ENCODE measurements at places on chromosomes 2 and 18.

DNA sequence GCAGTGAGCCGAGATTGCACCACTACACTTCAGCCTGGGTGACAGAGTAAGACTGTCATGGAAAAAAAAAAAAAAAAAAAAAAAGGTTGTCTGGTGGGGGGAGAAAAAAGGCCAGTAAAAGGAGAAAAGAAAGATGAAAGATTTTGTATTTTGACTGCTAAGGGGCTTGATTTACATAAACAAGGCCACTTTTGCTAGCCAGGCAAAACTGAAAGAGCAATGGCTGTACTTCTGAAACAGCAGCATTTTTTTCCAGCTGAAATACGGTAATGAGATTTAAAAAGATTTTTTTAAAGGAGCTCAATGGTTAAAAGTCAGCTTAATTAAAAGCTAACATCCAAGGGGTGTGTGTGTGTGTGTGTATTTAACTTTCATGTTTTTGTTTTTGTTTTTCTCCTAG, 11.3 kb upstream of the OXER1 start:
- no peak for DNase-seq

GRCh38 chr2:200619279-200619678, 33.5 kb downstream of the AOX1 start:
- DNase-seq = no peak

DNA sequence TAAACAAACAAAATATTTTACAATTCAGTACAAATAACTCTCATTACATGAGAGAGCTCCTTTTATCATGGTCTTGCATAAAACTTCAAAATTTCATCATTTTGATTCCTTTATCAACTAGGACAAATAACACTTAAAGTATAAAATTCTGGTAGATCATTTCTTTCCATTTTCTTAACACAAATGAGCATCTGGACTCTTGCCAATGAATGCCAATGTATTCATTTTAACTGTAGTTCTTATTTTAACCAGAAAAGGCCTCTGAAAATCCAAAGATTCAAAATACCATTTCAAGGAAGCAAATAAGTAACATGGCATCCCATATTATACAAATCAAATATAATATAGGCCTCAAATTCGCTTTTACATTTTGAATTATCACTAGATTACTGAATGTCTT, 13.8 kb upstream of the POU3F3 start:
- no peak for DNase-seq

DNA sequence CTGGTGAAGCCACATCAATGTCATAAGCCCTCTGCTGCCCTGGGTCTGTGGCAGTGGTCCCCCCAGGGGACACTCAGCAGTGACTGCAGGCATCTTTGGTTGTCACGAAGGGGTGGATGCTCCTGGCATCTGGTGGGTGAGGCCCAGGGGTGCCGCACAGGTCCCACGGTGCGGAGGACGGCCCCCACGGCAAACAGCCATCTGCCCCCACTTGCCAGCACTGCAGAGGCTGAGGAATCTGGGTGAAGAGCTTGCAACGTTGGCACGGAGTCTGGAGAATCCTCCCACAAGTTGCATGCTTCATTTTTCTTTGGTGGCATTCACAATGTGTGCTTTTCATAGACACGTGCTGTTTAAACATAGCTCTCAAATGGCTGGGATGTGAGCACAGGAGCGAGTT, 105.1 kb upstream of the PXDN start:
- DNase-seq = no peak

GRCh38 chr18:51011709-51012108, 18.3 kb upstream of the SMAD4 start:
- DNase-seq = no peak

DNA sequence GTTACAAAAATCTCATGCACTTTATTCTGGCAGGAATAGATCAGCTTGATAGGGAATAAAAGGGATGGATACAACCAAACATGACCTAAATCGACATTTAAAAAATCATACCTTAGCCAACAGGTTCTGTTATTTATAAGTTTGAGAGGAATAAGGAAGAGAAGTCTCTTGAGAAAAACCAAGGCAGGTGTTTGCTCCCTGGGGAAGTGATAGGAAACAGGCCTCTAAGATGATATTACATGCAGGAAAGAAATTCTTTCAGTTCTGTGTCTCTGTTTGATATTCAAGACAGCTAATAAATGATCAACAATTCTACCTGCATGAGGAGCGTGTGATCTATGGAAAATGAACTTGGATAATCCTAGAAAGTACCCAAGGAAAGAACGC, 184.8 kb upstream of the ZEB2 start:
- DNase-seq = no peak

DNA sequence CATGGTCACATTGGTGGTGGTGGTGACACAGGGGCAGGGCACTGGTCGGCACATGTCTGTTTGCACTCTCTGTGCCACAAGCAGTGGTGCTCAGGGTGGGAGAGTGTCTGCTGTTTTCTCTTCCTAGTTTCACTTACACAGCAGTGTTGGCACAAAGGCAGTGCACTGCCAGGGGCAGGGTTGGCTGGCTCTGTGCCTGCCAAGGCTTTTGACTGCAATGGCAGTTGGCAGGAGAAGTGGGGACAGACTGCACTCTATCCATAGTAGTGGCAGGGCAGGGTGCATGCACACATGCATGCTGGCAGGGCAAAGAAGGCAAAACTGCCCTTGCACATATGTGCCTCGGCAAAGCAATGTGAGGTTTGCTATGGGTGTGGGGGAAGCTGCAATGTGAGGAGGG, 635.9 kb downstream of the SUCLG1 start:
- no peak for DNase-seq

GRCh38 chr2:29309090-29310029, 194.1 kb downstream of the CLIP4 start:
- DNase-seq = peak; percentile 72

DNA sequence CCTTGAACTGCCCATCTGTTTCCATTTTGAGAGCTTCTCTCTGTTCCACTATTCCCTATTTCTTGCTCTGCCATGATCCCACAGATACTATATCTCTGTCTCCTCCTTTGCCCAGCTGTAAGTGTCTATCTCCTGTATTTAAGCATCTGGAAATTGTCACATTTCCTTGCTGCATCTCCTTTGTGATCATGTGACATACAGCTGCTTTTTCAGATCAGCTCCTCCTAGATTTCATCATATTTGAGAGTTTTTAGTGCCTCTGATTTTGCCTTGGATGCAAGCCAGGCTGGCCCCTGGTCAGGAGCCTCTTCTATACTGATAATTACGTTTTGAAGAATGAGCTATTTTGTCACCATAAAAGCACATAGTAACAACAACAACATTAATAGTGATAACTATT, 131.7 kb upstream of the TNP1 start:
- DNase-seq = no peak

DNA sequence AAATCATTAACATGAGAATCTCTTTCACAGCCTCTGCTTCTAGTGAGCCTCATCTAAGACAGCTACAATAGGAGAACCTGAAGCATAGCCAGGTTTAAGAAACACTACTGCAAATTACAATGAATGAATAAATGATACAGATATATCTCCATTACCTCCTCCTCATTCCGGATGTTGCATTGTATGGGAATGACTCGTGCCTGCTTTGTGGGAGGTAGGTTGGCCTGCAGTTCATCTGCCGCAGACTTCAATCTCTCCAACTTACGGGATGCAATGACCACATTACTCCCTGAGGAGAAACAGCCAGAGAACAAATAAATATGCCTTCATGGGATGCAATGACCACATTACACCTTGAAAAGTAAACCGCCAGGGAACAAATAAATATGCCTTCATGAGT, 15.4 kb downstream of the PECR start:
- DNase-seq = no peak

- peak; percentile 69 for DNase-seq
These were observed 36.0 kb downstream of the RBMS1 start for GRCh38 chr2:160457588-160457987.

DNA sequence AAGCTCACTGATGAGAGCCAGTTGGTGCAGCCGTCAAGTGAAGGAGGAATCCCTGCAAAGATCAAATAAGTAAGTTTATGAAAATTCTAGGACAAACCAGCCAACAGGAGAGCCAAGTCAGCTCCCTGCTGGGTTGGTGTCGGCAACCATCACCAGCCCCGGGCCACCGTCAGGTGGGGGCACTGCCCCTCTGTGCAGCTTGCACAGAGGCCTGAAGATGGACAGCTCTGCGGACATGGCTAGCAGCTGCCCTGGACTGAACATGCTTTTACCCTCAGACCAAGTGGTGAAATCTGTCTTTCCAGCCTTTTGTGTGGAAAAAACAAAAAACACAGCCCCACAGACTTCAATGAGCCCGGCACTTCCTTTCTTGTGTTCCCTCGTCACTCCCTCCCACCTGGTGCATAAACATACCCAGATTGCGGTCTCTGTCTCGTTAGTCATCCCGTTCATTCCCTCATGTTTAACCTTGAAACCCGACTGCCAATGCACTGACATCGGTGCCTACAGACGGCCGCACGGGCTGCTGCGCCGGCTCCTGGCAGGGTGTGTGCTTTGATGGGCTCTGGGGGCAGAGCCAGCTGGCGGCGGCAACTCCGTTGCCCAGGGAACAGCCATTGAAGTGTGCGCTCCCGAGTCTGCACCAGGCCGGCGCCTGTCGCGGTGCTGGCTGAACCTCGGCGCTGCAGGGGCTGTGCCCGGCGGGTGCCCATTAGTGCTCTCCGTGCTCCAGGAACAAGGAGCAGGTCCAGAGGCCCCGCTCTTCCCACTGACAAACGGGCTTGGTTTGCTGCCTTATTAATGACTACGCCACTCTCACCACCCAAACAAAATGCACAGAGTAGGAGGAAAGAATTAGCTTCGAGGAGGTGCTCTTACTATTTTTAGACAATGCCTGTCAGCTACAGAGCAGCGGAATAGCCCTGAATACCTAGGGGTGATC, 95.3 kb downstream of the EIPR1 start:
- no peak for DNase-seq

- no peak for DNase-seq
These were observed 97.6 kb downstream of the GRB14 start for GRCh38 chr2:164523726-164524125.
